Stimulated activated CD8-positive, alpha-beta memory T cell treated with anti-CD3 and anti-CD28 coated beads, Interleukin-7, amount 100 ng/mL, for 1 hour (primary cell): ENCODE measurements at places on chromosomes 11 and 22.

GRCh38 chr22:47813661-47814060, 1051.2 kb downstream of the TBC1D22A start:
- DNase-seq, result no peak

- DNase-seq, result no peak
Observed at GRCh38 chr11:61924064-61924455, 6.7 kb upstream of the RAB3IL1 start.

DNA sequence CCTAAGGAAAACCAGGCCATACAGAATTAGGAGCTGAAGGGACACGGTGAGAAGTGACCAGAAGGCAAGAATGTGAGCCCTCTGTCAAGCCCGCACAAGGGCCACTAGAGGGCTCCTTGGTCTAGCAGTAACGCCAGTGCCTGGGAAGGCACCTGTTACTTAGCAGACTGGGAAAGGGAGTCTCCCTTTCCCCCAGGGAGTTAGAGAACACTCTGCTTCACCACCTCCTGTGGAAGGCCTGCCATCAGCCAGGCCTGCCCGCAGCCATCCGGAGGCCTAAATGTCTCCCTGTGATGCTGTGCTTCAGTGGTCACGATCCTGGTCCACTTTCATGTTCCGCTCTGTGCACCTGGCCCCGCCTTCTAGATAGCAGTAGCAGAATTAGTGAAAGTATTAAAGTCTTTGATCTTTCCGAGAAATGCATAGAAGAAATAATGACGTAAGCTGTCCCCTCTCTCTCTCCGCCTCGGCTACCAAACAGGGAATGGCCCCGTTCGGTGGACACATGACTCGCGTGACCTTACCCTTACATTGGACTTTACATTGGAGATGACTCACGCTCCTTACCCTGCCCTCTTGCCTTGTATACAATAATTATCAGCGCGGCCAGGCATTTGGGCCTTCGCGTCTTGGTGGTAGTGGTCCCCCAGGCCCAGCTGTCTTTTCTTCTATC, 10.7 kb upstream of the GSTP1 start:
- no peak for DNase-seq

DNA sequence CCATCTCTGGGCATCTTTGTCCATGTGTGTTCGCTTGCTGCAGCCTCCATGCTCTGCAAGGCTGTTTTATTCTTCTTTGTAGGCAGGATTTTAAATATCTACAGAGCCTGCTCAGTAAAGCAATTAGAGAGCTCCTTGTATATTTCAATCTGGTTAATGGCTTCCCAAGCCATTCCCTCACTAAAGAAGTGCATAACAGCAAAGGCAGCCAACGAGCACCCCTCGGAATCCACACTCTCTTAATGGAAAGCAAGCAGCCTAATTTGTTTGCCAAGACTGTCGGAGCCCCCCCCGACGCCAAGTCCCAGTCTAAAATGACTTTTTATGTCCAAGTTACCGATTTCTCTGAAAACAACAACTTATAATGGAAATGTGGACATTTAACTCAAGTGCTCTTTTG, 123.6 kb downstream of the ARL14EP start:
- no peak for DNase-seq

DNA sequence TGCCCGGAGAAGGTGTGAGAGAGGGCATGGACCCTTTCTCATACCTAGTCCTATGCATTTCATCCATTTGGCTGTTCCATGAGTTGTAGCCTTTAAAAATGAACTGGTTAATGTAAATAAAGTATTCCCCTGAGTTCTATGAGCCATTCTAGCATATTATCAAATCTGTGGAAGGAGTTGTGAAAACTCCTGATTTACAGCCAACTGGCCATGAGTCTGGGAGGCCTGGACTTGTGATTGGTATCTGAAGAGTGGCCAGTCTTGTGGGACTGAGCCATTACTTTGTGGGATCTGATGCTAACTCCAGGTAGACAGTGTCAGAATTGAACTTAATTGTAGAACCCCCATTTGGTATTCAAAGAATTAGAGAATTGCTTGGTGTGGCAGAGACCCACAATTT, 48.4 kb downstream of the FAM118A start:
- no peak for DNase-seq

DNA sequence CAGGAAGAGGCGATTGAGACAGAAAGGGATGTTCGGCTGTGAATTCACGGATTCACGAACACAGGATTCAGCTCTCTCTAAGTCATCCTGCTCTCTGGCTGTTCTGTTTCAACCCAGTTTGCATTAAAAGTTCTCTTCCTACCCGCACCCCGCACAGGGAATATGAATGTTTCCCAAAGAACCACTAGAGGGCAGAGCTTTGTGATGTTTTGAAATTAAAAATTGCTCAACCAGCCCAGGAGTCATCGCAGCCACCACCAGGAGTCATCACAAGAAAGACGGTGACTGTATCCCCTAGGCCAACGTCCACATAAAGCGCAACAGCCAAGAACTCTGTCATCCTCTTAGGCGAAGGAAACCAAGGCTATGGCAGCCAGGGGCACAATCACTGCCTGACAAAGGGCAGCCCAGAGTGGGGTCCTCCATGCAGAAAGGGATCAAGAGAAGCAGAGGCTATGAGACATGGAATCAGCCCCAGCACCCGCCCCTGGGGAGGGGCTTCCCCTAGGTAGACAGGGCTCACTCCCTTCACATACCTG, 122.4 kb downstream of the WT1 start:
- DNase-seq, result no peak

DNA sequence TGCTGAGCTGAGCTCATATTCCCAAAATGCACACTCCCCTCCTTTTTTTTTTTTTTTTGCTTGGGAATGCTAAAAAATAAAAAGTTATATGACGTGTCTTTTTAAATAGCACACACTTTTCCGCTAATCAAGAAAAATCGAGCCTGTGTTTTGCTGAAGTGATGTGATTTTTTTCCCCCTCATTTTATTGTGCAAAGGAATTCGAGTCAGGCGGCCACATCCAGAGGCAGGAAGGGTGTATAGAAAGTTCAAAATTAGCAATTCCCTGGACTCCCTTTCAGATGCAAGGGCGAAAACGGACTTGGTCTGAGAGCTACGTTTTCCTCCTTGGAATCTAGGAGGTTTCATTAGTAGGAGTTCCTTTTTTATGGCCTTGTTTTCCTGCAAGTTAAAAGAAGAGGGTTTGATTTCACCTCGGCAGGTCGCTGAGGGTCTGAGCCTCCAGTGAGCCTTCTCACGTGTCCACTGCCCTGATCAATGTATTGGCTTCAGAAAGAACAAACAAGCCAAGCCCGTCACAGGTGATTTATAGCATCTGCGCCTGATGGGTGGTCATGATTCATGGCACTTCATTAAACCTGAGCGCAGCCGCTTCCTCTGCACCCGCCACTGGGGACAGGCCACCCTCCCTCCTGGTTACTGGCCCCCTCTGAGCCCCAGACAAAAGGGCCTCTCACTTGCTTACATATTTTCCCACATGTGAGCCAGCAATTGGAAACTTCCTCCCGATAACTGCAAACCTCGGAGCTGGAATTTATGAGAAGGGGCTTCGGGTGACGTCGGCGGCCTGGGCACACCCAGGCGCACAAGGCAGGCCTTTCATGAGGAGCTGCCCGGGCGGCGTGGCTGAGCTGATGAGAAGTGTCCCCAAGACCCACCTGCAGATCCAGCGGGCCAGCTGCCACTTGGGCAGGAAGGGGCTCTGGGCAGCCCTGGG, 64.4 kb upstream of the LINC01488 start:
- no peak for DNase-seq

DNA sequence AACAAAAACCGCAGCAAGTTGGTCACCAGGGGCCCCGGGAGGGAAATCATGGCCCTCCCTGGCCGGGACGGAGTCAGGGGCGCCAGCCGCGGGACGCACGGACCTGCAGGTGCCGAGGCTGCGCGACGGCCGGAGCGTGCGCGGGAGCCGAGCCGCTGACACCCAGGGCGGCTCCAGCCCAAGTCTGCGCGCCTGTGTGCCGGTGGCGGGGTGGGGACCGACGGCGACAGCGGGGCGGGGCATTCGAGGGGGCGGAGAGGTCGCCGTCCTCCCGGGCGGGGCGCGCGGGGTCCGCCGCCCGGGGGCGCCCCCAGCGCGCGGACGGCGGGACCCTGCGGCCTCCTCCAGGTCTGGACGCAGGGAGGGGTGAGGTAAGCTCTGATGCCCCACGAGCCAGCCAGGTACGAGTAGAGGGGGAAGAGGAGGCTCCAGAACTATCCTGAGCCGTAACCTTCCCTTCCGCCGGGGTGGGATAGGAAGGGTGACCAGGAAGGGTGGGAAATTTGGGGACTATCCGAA, at the start of gene ESAM:
ESAM (minus strand) TSS at position 186 of the 519 bp plus-strand sequence; CDS start at position 50, 136 bp downstream.
- DNase-seq, result no peak

- DNase-seq, result no peak
Observed at GRCh38 chr22:20439556-20439927, 1.9 kb upstream of the SCARF2 start.

DNA sequence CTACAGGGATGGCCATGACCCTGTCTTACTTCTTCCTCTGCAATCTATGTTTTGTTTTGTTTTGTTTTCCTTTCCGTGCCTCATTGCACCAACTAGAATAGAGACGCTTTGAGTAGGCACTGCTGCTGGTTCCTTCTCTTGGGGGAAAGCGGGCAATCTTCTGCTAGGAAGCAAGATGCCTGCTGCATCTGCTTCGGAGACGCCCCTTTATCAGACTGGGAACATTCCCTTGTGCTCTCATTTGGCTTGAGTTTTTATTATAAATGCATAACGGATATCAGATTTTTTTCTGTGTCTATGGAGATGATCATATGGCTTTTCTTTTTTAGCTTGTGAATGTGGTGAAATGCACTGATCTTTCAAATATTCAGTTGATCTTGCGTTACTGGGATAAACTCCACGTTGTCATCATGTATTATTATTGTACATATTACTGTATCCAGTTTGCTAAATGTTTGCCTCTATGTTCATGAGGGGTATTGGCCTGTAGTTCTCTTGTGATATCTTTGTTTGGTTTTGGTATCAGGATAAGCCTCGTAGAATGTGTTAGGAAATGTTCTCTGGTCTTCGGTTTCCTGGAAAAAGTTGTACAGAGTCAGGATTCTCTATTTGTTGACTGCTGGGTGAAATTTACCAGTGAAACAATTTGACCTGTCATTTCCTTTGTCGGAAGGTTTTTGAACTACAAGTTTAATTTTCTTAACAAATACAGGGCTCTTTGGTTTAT, 23.4 kb upstream of the KRTAP5-6 start:
- DNase-seq, result no peak

GRCh38 chr11:45880772-45881570, 4.5 kb upstream of the MAPK8IP1 start:
- no peak for DNase-seq

GRCh38 chr11:39365809-39366436, 2093.5 kb downstream of the LRRC4C start:
- DNase-seq, result no peak

DNA sequence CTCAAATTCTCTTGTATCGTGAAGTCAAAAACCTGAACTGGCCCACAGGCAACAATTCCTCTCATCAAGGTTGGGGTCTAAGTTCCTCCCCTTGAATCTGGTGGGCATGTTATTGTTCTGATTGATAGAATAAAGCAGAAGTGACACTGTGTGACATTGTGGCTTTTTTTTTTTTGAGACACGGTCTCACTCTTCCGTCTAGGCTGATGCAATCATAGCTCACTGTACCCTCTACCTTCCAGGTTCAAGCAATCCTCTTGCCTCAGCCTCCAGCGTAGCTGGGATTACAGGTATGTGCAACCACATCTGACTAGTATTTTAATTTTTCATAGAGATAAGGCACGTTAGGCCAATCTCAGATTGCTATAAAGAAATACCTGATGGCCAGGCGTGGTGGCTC, 8.9 kb upstream of the PELI3 start:
- no peak for DNase-seq

DNA sequence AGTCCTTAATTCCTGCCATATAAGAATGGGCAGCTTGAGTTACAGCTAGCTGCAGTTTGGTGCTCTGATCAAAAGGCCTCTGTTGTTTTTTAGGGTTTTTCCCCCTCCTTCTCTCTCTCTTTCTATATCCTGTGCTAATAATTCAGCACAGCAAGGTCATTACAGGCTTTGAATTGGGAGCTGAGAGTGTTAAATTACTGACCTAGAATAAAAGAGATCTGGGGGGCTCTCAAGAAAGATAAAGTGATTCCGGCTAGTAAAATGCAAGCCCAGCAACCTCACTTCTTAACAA, 84.9 kb downstream of the CSTPP1 start:
- DNase-seq, result no peak

DNA sequence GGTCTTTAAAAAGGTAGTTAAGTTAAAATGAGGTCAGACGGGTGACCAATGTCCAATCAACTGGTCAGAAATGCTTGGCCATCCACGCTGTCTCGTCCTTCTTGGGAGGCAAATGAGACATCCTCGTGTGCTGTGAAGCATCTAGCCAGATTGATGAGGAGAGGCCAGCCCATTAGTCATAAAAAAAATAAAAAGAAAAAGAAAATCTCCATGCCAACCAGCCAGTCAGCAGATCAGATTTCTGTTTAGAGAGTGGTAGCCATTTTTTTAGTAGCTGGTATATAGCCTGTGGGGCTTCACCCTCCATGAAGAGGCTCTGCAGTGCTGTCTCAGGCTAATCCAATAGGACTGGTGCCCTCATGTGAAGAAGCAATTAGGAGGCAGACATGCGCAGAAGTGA, 343.1 kb upstream of the SYN3 start:
- DNase-seq, result no peak

DNA sequence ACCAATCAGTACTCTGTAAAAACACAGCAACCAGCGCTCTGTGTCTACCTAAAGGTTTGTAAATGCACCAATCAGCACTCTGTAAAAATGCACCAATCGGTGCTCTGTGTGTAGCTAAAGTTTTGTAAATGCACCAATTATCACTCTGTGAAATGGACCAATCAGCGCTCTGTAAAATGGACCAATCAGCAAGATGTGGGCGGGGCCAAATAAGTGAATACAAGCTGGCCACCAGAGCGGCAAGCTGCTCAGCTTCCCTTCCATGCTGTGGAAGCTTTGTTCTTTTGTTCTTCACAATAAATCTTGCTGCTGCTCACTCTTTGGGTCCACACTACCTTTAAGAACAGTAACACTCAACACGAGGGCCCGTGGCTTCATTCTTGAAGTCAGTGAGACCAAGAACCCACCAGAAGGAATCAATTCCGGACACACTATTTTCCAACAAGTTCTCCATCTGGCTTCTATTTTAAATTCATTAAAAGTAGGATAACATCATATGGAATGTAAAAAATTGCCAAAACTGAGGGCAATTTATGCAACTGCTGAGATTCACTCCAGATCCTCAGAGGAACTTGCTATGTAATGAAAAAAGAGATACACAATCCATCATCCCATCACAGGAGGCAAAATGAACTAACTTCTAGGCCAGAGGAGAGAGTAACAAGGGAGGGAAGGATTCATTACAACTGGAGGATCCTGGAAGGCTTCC, 3.1 kb upstream of the PANX1 start:
- no peak for DNase-seq
